ENCODE measurements at places on chromosomes 6 and 20.

- DNase-seq: no peak
These were observed 46.6 kb downstream of the CDH4 start for GRCh38 chr20:61298661-61299060.

- DNase-seq: no peak
These were observed 15.5 kb downstream of the UCKL1 start for GRCh38 chr20:63940472-63941266.

- DNase-seq: no peak
These were observed 50.7 kb upstream of the SYNDIG1 start for GRCh38 chr20:24418731-24419130.

GRCh38 chr20:18858816-18859215, 45.2 kb downstream of the SCP2D1 start:
- no peak for DNase-seq

DNA sequence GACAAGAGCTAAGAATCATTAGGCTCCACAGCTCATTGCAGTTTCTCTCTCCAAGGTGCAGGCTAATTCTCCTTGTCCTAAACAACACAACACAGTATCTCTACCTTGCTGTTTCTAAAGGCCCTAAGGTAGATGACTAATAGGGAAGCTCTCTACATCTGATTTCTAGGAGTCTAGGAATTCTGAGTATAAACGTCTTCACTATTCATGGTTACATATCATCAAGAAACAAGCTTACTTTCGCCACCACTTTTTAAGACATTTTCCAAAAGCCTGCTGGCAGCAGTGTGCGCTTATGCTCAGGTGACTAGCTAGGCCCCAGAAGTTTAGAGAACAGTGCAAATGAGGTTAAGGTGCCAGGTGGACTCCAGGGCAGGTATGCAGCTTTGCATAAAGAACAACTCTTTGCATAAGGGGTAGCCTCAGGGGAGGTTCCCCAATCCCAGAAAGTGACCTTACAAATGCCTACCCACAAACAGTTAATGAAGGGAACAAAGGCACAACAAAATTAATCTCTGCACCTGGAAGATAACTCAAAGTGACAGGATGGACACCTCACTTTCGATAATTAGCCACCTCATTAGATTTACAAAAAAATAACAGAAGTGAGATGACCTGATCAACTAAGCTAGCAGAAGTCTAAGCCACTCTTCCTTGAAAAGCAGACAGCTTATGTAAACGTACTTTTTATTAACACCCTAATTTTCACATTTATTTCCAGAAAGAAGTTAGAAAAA, 20.1 kb downstream of the B4GALT5 start:
- DNase-seq: no peak

DNA sequence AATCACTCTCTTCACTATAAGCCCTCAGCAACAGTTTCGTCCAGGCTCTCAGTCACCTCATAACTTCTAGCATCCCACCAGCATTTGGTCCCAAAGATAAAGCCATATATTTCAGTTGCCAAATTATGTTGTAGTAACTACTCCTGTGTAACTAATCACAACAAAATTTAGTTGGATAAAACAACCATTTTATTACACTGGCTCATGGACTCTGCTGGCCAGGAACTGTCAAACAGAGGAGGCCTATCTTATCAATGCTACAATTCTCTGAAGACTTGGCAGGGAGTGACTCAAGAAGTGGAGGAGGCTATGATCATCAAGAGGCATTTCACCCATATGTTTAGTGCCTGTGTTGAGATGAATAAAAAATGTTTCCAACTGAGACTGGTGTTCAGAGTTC, 1082.3 kb upstream of the GJE1 start:
- DNase-seq: no peak

DNA sequence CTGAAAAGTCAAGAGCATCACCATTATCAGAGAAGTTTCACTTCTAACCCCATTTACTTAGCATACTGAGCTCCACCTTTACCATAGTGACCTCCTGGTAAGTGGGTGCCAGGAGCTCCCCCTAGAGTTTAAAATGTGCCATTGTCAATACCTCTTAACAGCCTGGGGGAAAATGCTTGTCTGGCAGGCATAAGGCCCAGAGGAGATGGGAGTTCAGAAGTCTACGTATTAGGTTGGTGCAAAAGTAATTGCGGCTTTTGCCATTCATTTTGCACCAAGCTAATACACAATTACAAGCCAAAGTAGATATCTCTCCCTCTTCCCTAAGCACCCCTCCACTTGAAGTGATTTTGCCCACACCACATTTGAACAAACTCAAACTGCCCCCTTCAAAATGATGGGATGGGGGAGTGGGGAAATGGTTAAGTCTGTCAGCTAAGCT, 919.0 kb downstream of the KIF16B start:
- peak; percentile 59 for DNase-seq

- no peak for DNase-seq
These were observed 74.8 kb upstream of the TOP1 start for GRCh38 chr20:40953856-40954255.

DNA sequence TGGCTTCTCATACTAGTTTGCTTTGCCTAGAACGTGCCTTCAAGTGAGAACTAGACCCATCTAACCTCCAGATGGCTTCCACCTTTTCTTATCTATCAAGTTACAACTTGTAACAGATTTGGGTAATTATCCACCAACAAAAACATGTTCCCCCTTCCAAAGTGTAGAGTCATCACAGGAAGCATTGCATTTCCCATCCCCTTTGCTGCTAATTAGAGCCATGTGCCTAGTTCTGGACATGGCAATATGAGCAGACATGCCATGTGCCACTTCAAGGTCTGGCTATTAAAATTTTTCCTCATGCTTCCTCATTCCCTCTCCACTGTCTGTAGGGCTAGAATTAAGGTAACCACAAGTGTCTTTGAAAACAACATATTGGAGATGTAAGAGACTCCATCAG, 814.4 kb downstream of the TENT5A start:
- DNase-seq: no peak

DNA sequence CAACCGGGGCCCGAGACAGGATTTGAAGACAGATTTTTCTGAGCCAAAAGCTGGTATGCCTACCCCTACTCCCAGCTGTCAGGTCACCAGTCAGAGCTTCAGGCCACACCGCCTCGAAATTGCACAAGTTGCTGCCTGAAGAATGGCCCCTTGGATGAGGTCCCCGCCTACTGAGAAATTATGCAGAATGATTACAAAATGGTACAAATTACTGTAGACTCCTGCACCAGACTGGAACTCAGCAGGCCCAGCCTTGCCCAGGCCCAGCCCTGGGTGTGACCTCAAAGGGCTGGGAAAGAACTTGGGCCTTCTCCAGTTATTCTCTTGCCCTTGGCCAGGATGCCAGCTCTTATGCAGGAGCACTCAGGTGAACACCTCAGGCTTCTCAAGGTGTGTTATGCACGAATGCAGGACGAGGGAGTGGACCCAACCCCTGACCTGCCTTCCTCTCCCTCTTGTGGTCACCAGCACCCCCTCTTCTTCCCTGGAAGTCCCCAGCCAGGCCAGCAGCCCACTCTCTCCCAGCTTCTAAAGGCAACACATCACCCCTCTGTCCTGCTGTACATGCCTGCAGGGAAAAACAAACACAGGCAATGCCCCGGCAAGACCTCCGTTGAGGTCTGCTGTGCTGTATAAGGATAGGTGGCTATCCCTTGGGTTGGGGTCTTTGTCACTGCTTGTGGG, 88.7 kb upstream of the NAA20 start:
- no peak for DNase-seq

GRCh38 chr6:141851063-141851462, 281.7 kb upstream of the GJE1 start:
- no peak for DNase-seq

GRCh38 chr6:41704656-41705310, 30.6 kb downstream of the TFEB start:
- no peak for DNase-seq

DNA sequence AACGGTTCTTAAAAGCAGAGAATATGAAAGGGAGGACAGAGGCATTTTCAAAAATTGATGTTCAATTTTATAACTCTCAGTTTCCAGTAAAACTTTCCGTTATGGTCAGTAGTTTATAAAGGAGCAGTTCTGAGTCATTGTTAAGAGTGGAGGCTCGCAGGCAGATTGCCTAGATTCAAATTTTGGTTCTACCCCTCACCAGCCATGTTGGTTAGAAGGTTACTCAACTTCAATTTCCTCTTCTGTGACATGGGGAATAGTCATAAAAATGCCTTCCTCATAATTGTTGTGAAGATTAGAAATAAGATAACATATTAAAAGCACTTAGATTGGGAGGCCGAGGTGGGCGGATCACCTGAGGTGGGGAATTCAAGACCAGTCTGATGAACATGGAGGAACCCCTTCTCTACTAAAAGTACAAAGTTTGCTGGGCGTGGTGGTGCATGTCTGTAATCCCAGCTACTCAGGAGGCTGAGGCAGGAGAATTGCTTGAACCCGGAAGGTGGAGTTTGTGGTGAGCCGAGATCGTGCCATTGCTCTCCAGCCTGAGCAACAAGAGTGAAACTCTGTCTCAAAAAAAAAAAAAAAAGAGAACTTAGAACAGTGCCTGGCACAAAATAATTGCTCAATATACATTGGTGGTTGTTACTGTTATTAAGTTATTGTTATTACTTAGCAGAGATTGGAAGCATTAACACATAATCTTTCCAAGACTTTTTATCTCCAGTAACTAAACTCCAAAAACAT, 348.9 kb downstream of the NRN1 start:
- no peak for DNase-seq

DNA sequence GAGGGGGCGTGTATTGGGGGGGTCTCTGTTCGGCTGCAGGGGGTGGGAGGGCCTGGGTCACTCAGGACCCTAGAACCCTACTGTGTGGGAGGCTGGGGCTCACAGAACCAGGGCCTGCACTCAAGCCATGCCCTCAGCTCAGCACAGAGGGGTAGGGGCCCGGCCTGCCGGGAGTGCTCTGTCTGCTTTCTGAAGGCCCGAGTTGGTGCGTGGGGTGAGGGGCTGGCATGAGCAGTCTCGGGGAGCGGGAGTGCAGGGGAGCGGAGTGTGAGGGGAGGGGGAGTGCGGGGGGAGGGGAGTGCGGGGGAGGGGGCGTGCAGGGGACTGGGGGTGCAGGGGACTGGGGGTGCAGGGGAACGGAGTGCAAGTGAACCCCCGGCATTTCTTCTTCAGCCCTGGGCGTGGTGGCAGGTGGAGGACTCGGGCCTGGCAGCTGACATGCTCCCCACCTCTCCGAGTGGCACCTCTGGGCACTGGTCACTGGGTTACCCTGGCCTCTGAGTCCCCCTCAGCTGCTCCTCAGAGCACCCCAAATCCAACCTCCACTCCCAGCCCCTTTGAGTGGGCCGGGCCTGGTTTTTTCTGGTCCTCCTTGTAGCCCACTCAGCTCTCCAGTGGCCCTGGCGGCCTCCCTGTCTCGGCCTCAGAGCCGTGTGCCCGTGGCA, 1.0 kb downstream of the COL20A1 start:
- DNase-seq: no peak

DNA sequence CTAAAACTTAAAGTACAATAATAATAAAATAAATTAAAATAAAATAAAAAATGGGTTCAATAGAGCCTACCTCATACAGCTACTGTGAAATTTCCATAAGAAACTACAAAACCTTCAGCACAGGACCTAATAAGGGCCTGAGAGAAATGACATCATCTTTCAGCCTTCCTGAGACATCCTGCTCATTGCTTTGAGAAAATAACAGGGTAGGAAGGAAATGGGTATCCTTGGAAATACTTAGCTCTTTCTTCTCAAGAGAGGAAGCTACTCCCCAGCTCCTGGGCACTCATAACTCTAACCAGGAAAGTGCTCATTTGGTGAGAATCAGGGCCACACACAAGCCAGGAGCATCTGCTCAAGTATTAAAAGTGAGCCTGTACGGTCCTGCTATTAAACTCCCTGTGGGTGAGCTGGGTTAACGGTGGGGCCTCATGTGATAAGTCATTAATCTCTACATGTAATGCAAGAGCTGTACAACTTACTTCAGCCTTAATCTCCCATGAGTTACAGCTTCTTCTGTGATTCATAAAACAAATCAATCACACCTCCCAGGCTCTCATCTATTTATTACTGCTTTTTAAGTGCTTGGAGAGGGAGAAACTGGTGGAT, 141.4 kb downstream of the MAFB start:
- no peak for DNase-seq

- DNase-seq: peak; percentile 48
These were observed 1.1 kb upstream of the SAMD5 start for GRCh38 chr6:147507162-147508041.

- no peak for DNase-seq
These were observed 54.2 kb upstream of the SIRPA start for GRCh38 chr20:1840817-1841553.

GRCh38 chr6:3517350-3517749, 60.5 kb upstream of the SLC22A23 start:
- DNase-seq: no peak

All from HEK293T (cell line).